ENCODE measurements at places on chromosomes 12 and 14.

DNA sequence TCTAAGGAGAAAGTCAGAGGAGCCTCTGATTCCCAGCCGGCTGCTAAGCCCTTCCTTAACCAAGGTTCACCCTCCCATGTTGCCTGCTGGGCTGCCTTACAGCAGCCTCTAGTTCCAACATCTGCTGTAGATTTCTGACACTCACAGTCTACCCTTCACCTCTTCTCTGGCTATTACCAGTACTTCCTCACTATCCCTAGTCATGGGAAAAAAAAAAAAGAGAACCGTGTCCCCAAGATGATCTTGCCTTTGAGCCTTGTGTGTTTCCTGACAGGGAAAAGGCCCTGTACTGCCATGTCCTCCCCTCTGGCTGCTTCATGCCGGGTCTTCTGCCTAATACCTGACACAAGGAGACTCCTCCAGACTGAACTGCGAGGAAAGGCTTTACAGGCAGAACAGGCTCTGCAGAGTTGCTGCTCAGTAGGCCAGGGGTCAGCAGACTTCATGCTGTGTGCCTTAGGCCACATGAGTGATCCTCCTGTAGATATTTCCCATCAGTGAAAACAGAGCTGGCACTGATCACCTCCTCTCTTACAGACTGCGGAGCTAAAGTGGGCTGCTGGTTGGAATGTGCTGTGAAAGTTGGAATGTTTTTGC, 46.8 kb downstream of the PRKCH start:
- DNase-seq = no peak

GRCh38 chr12:40010899-40011774, 94.7 kb downstream of the SLC2A13 start:
- DNase-seq = peak; percentile 24

DNA sequence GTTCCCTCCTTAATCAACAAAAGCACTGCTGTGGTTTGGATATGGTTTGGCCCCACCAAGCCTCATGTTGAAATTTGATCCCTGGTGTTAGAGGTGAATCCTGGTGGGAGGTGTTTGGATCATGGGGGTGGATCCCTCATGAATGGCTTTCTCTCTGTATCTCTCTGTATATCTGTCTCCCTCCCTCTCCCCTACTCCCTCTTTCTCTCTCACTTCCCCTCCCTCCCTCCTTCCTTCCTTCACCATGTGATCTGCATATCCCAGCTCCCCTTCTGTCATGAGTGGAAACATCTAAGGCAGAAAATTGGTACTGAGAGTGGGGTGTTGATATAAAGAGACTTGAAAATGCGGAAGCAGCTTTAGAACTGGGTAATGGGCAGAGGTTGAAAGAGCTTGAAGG, 5.2 kb downstream of the GSKIP start:
- no peak for DNase-seq

DNA sequence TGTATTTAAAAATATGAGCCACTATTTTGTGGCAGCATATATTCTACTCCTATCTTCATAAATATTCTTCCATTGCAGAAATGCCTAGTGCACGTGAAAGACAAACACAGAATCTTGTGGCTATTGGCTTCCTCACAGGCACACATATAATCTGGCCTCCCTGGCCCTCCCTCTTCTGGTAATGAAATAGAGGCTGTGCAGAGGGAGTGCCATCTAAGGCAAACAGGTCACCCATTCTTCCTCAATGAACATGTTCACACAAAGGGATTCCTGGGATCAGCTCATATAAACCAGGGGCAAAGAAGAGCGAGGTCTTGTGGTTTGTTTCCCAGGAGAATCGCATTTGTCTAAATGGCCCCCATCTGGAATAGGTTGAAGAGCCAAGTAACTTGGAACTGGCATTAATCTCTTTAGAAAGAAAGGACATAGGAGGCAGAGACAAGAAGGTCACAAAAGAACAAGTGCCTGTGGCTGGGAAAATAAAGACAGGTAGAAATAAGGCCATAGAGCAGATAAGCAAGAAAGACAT, 171.6 kb upstream of the PTPRQ start:
- no peak for DNase-seq

DNA sequence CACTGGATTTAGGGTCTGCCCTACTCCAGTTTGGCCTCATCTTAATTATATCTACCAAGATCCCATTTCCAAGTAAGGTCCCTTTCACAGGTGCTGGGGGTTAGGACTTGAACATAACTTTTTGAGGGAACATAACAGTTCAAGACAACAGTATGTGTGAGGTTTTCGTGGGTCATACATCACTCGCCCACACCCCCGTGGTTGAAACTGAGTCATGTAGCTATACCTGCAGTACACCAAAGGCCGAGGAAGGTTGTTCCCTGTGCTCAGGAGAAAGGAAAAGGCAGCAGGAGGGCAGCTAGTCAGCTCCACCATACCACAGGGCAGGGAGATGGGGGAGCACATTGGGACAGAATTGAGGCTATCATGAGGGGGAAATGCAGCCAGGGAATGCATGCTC, 167.0 kb downstream of the PPM1H start:
- no peak for DNase-seq

GRCh38 chr12:89556976-89557375, 31.1 kb upstream of the POC1B start:
- DNase-seq = no peak

Data from SIG-M5 (cell line).